ENCODE measurements at places on chromosomes 6 and 20. TPM values are rescaled to one million over a fixed set of nuclear protein-coding genes. Genes with fewer than 3 reads are reported as not detected.

DNA sequence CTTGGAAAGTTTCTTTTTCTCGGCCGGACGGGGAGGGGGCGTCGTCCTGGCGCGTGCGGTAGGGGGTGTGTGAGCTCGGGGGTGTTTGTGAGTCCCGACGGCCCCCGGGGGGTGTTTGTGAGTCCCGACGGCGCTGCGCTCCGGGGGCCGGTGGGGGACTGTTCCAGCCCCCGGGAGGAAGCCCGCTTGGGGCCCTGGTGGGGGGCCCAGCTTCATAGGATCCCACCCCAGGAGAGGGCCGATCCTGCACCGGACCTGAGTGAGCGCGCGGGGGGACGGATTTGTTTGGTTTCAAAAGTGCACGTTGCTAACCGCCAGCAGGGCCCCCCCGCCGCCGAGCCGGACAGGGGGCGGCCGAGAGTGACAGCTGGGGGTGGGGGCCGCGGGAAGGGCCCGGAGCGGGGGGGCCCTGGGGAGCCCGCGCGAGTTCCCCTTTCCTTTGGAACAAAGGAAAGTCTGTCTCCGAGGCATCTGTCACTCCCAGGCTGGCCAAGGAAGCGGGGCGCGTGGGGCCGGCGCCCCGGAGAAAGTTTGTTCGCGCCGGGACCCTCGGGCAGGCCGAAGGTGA is 485 bp downstream of the TGIF2 start:
- H3K4me1 ChIP-seq, result peaks cover 31% of the 10 kb centered on the region
- peak overlapping the region; percentile 93 for H3K4me3 ChIP-seq
- DNase-seq, result peak; percentile 60
- no peaks in the 10 kb centered on the region for H3K36me3 ChIP-seq
- H3K27ac ChIP-seq, result peak overlapping the region; percentile 91

DNA sequence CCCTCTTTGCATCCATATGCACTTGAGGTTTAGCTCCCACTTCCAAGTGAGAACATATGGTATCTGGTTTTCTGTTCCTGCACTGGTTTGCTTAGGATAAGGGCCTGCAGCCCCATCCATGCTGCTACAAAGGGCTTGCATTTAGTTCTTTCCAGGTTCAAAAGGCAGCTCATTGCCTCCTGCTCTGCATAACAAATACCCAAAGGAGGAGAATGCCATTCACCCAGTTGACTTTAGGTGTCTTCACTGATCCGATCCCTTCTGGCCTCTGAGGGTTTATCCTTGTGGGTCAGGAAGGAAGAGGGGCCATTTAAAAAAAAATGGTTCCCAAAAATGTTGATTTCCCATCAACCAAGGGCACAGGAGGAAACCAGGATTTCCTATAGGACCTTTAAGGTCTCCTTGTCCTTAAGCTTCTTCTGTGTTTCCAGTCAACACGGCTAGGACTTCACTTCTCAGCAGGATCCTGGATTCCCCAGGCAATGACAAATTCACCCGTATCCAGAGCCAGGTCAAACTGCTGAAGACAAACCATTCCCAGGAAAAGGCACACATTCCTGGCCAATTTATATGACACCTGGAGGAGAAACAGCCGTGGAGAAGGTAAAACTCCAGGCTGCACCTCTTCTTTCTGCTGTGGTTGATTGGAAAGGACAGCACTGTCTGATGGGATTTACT is 447.7 kb upstream of the CDH4 start:
- no peaks in the 10 kb centered on the region for H3K4me1 ChIP-seq
- peaks cover 3% of the 10 kb centered on the region for H3K27me3 ChIP-seq
- no peak overlapping the region for H3K4me3 ChIP-seq
- no peak for DNase-seq

DNA sequence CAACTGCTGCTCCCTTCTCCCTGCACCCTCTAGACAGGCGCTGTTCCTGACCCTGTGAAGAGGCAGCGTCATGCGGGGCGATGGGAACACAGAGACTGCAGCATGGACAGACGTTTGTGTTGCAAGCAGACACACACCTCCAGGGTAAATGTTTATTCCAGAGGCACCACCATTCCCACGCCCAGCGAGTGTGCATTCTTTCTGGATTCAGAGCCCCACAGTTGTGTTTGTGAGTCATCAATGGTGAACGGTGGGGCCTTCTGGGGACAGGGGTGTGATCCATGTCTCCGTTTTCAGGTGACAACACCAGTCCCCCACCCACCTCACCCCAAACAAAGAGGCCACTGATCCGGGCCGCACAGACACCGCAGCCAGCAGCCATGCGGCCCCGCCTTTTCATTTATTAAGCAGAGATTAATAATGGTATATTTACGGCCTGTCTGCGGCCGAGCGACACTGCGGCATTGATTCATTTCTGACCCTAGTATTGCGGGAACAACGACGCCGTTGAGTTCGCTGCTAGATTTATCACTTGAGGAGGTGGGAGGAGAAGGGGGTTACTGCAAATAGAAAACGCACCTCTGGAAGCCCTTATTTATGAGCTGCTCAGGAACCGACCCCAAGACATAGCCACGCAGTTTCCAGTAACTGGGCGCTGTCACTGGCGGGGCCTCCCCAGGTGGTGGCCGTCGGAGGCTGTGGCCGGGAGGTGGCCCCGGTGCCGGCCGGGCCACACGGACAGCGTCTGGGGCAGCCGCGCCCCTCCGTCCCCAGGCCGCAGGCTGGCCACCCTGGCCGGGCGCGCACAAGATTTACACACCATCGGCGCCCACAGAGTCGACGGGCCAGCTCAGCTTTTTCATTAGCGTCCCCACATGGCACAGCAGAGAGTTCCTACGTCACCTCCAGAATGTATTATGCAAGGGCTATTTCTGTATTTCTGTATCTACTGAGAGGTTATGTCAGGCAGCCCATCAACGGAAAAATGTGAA is 367.6 kb downstream of the THBS2 start:
- no peak overlapping the region for H3K4me3 ChIP-seq
- peaks cover 44% of the 10 kb centered on the region for H3K4me1 ChIP-seq
- peaks cover 4% of the 10 kb centered on the region for H3K36me3 ChIP-seq
- peak overlapping the region; percentile 30 for H3K27ac ChIP-seq
- DNase-seq, result no peak
- peaks cover 7% of the 10 kb centered on the region for H3K27me3 ChIP-seq

- peaks cover 6% of the 10 kb centered on the region for H3K36me3 ChIP-seq
- H3K27me3 ChIP-seq, result no peaks in the 10 kb centered on the region
- DNase-seq, result no peak
- H3K27ac ChIP-seq, result no peak overlapping the region
- H3K4me3 ChIP-seq, result no peak overlapping the region
- H3K4me1 ChIP-seq, result no peaks in the 10 kb centered on the region
Measured at GRCh38 chr6:14174996-14175395, 57.4 kb downstream of the CD83 start.

Gene VSX1
- polyA plus RNA-seq, result not detected

- no peak overlapping the region for H3K27ac ChIP-seq
- H3K4me1 ChIP-seq, result no peaks in the 10 kb centered on the region
- no peak overlapping the region for H3K4me3 ChIP-seq
- H3K27me3 ChIP-seq, result peaks cover 6% of the 10 kb centered on the region
Measured at GRCh38 chr6:137465378-137466009, 28.7 kb downstream of the OLIG3 start.

GRCh38 chr20:56630506-56631317 is 1.6 kb downstream of the TFAP2C start:
- H3K27me3 ChIP-seq, result peaks cover 17% of the 10 kb centered on the region
- DNase-seq, result no peak
- H3K4me3 ChIP-seq, result no peak overlapping the region
- peaks cover 3% of the 10 kb centered on the region for H3K36me3 ChIP-seq
